ENCODE measurements at places on chromosomes 12 and 14.

DNA sequence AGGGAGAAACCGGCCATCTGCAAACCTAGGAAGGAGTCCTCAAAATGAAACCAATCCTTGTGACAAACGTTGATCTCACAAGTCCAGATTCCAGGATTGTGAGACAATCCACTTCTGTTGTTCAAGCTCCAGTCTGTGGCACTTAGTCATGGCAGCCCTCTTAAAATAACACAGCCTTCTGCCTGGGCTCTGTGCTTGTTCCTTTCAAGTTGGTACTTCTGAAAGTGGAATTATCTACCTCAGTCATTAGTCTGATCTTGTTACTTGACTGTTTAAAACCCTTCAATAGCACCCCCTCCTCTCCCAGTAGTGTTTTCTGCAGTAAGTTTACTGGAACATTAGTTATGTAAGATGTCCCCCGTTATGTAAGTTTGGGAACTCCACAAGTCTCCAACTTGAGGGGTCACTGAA is 111.0 kb upstream of the HIF1A start:
- no peak for DNase-seq

DNA sequence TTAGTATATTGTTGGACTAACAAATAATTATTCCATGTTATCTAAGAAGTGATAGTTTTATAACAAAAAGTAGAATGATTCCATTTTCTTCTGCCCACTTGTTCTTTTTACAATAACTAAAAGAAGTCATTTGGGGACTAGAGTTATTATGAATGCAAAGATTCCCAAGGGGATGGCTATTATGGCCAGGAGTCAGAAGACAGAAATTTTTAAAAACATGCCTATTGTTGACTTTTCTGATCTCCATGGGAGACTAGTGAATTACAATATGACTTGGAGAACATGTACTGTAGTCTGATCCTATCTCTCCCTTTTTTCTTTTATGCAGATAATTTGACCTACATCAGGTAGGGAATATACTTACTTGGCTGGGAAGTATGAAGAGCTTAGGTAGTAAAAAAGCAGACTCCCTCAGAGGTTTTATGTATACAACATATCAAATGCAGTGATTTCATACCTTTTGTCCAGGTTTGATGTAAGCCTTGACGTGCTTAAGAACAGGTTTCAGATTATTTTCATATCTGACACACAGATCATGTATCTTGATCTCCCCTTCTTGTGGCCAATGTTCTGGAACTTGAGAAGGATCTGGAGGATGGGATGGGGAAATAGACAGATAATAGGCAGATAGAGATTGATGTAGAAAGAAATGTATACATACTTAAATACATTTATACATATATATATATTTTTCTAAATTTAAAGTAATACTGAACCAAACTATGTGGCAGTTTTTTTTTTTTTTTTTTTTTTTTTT is 41.0 kb upstream of the KCNJ8 start:
- no peak for DNase-seq

DNA sequence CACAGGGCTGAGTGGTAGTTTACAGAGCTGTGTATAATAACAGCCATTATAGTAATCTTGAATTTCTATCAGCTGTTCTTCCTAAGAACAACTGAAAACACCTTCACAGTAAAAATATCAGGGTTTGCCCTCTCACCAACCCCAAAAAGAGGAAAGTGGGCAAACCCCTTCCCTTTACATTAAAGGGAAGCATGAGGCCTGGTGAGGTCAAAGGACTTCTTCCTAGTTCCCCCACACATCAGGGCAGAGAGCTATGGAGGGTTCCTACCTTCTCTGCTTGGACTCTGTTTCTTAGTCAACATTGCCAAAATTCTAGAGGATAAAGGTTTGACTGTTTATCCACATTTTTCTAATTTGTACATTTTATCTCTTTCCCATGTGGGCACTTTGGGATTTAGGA is 4.4 kb upstream of the RPAP3 start:
- DNase-seq, result no peak

GRCh38 chr12:72888693-72889092 is 616.5 kb downstream of the TRHDE start:
- DNase-seq, result no peak

- DNase-seq, result no peak
These were observed 83.5 kb downstream of the NTF3 start for GRCh38 chr12:5515458-5515857.

- no peak for DNase-seq
These were observed 14.5 kb downstream of the BAG5 start for GRCh38 chr14:103547941-103548462.

GRCh38 chr14:103749452-103749851 is 33.8 kb downstream of the ZFYVE21 start:
- no peak for DNase-seq

DNA sequence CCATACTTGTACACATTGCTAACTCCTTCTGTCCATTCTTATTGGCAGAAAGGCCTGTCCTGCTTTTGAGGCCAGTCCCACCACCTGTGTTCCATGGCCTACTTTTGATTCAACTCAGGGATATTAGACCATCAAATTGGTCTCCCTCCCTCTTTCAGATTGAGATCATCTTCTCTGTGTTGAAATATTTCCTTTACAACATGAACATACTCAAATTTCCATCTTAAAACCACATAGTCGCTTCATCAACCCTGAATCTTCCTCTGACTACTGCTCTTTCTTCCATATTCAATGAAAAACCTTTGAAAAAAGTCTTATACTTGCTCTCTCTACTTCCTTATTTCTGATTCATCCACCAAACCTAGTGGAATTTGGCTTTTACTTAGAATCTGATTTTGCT is 34.9 kb downstream of the TRMT5 start:
- DNase-seq, result no peak

DNA sequence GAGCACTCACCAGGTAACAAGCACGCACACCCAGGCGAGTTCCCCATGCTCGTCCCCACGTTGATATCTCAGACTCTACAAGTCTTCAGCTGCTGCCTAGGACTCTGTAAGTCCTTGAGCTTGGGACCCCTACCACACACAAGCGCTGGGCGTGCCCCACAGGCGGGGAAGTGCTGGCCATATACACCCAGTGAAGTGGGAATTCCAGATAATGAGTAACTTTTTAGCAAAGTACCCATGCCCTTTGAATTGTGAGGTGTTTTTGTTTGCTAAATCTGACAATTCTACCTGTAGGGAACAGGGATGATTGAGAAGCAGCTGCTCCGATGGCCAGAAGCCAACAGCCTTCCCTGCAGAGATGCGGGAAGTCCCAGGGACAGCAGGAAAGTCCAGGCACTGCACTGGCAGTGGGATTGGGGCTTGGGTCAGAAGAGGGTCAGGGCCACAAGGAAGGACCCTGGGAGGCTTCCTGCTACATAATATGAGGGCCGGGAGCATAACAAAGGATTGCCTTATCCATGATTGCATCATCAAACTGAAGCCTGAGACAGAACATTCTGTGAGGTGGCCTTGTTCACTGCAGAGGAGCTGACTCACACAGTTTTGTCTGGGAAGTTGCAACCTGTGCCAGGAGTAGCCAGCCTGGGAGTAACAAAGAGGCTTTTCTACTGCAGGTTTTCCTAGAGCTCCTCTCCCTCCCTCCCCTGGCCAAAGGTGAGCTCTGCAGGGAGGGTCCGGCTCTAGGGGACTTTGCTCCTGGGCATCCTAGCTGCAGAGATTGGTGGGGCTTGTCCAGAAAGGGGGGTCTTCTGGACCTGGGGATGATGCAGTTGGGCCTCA is 13.2 kb upstream of the SERPINA3 start:
- no peak for DNase-seq

GRCh38 chr12:126247936-126248335 is 1182.7 kb downstream of the AACS start:
- no peak for DNase-seq

- DNase-seq, result peak; percentile 23
These were observed 1.5 kb downstream of the WNK1 start for GRCh38 chr12:753611-754472.

Data from activated CD4-positive, alpha-beta T cell treated with anti-CD3 and anti-CD28 coated beads for 1 hour (primary cell).